SK-N-MC (cell line): ENCODE measurements at places on chromosomes 11 and 22.
A peak's percentile ranks its signal among the peaks of the same experiment; 100 is the strongest.

GRCh38 chr11:61069427-61069826, 32.9 kb upstream of the CD5 start:
- no peak for DNase-seq

- DNase-seq: no peak
These were observed 3.6 kb downstream of the MLC1 start for GRCh38 chr22:50081426-50082196.

- DNase-seq: no peak
These were observed 7.6 kb upstream of the VPS37C start for GRCh38 chr11:61168800-61169199.

GRCh38 chr22:30535182-30535581, 11.4 kb downstream of the SEC14L6 start:
- no peak for DNase-seq

GRCh38 chr11:123258877-123259276, 63.8 kb upstream of the CLMP start:
- DNase-seq: no peak

- DNase-seq: no peak
These were observed 132.6 kb downstream of the NTM start for GRCh38 chr11:131503017-131503416.

DNA sequence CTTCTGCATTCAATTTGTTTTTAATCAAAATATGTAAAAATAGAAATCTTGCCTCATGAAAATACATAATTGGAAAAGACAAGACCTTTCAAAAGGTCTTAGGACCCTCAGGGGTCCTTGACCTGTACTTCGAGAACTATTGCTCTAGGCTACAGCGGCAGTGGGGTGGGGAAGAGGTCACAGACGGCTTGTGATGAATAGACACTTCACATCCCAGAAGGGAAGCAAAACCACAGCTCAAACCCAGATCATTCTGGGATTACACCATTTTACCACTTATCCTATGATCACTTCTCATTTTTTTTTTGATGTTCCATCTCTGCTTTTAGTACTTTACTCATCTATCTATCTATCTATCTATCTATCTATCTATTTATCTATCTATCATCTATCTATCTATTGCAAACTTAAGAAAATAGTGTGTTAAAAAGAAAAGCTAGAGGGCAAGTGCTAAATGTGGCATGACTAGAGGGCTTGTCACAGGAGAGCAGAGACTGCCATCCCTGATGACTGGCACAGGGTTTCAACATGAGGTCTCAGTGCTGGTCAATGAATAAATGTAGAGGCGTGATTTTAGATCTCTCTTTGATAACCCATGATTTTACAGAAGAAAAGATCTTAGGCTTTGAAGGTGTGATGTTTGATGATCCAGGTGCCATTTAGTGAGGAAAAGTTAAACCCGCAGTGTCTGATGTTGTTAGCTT, 37.1 kb downstream of the RNF141 start:
- DNase-seq: no peak

DNA sequence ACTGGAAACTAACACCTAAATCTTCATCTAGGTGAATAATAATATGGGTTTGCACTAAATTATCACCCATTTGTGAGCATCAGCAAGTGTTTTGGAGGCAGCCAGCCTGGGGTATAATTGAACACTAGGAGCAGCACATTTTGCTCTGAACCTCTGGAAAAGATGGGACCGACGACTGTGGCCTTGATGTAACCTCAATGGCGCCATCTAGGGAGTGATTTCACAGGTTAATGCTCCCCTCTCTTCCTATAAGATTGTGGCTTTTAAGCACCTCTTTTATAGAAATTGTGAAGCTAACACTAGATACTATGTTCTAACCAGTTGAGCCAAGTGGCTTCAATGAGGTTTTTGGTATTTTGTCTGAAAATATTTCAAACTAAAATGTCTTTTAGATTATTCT, 203.7 kb downstream of the NELL1 start:
- DNase-seq: peak; percentile 3

DNA sequence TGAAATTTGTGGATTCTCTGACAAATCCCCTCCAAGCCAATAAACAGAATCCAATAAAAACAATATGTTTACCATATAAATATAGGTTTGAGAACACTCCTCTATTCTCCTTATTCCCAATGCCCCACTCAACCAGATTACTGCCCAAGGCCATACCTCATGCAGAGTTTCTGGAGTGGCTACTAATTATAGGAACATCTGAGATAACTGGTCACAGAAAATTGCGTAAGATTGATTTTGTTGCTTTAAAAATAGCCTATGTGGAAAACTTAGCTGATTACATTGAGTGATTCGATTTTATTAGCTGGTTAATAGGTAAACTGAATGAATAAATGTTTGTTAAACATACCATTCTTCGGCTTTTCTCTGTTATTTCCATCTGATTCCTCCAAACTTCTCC, 48.0 kb downstream of the ME3 start:
- DNase-seq: no peak

- no peak for DNase-seq
These were observed 21.6 kb downstream of the OR8G5 start for GRCh38 chr11:124277804-124278203.
